ENCODE measurements at places on chromosomes 3 and 15. TPM values are rescaled to one million over a fixed set of nuclear protein-coding genes. Genes with fewer than 3 reads are reported as not detected.

DNA sequence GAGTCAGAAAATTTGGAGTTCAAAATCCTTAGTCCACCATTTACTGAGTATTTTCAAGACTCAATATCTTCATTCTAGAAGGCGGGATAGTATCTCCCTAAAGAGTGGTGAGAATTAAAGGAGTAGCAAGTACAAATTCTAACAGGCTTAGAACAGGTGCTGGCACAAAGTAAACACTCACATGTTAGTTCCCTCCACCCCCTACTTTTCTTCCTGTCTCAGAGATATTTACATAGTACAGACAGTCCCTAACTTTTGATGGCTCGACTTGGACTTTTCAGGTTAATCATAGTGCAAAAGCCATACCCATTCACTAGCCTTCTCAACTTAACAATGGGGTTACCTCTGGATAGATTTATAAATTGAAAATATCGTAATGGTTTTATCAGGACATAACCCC, 476.2 kb upstream of the RASGRP1 start:
- H3K27ac ChIP-seq, result no peak overlapping the region
- no peak overlapping the region for H3K4me3 ChIP-seq
- H3K27me3 ChIP-seq, result no peaks in the 10 kb centered on the region
- no peaks in the 10 kb centered on the region for H3K4me1 ChIP-seq
- H3K36me3 ChIP-seq, result no peaks in the 10 kb centered on the region
- no peak for DNase-seq

DNA sequence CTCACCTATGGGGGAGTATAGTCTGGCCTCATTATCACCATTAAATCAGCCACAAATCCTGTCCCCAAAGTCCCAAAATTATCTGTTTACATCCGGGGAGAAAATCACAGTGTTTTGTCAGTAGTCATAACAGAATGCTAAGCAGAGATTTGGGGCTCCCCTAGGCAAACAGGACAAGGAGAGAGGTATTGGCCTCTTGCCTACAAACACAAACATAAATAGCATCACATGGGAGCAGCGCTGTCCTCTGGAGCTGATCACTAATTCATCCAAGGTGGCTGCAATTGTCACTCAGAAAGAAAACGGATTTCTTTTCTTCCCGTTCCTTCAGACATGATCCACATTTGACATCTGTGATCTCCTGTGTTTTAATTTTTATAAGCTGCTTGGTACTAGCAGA, 1028.1 kb downstream of the NTRK3 start:
- no peaks in the 10 kb centered on the region for H3K4me1 ChIP-seq
- no peak for DNase-seq
- no peak overlapping the region for H3K4me3 ChIP-seq
- H3K27me3 ChIP-seq, result no peaks in the 10 kb centered on the region

- H3K27ac ChIP-seq, result no peak within 1 kb of the TSS
- H3K36me3 ChIP-seq, result no peaks in the 10 kb centered on the region
- no peaks in the 10 kb centered on the region for H3K4me1 ChIP-seq
- no peak within 1 kb of the TSS for H3K4me3 ChIP-seq
- H3K27me3 ChIP-seq, result no peaks in the 10 kb centered on the region
- peak; percentile 34 for DNase-seq
These were observed at the start of gene CAMP for GRCh38 chr3:48222616-48223513. Gene CAMP (plus strand): TSS chr3:48223495. CDS start chr3:48223512, 17 bp downstream.

DNA sequence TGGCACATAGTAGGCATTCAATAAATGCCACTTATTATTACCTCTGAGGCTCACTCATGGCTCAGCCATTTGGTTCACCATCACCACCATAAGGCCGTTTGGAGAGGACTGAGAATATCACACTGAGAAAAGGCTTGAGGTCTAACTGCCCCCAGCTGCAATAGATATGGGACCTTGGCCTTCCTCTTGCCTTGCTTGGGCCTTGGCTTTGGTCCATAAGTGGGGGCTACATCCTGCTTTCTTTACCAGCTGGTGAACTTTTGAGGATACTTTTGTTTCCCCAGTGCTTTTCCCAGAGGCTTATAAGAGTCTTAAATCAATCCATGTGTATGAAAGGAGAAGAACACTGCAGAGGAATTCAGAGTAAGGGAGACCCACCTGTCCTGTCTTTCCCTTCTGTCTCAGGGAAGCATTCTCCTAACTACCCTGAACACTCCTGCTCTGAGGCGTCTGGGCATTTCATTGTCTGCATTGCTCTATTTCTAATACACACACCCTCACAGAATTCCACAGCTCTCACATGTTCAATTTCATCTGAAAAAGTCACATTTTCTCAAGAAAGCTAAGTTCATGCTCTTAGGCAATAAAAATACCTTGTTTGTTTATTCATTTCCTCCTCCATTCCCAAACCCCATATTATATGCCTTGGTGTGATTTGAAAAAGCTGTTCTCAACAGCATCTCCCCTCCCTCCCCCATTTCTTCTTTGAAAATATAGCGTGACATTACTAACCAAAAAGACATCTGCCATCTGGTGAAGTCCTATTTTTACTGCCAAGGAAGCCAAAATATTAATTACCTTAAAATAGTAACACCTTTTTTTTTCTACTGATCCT, 22.5 kb upstream of the KCNMB2 start:
- H3K27me3 ChIP-seq, result no peaks in the 10 kb centered on the region
- no peak overlapping the region for H3K4me3 ChIP-seq
- no peak overlapping the region for H3K27ac ChIP-seq
- no peak for DNase-seq
- H3K36me3 ChIP-seq, result no peaks in the 10 kb centered on the region

- H3K4me3 ChIP-seq, result no peak overlapping the region
- H3K4me1 ChIP-seq, result no peaks in the 10 kb centered on the region
- H3K27me3 ChIP-seq, result no peaks in the 10 kb centered on the region
- no peak for DNase-seq
- no peaks in the 10 kb centered on the region for H3K36me3 ChIP-seq
- no peak overlapping the region for H3K27ac ChIP-seq
These were observed 339.1 kb upstream of the RGMA start for GRCh38 chr15:93428150-93428549.

- no peaks in the 10 kb centered on the region for H3K36me3 ChIP-seq
- H3K4me3 ChIP-seq, result no peak overlapping the region
- H3K27ac ChIP-seq, result no peak overlapping the region
- peak; percentile 20 for DNase-seq
- no peaks in the 10 kb centered on the region for H3K27me3 ChIP-seq
- H3K4me1 ChIP-seq, result no peaks in the 10 kb centered on the region
These were observed 646.0 kb downstream of the TUSC7 start for GRCh38 chr3:117355566-117355965.

DNA sequence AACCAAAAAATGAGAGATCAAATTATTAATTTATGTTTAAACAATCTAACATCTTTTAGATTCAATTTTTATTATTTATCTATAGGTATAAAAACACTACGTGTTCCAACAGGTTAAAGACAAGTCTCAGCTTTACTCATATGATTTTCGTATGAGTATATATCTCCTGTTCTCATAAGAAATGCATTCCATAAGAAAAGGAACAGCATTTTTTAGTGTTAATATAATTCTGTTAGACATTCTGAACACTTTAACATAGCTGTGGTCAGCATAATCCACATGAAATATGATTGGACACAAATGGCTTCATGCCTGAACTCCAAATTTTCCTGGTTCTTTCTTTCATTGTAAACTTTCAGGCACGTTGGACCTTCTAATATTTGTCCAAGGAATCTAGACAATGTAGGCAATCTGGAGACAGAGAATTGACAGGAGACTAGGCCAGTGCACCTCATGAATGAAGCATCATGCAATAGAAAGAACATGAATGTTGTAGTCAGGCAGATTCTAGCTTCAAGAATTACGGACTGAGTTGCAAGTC, 1122.0 kb upstream of the ALCAM start:
- H3K4me1 ChIP-seq, result no peaks in the 10 kb centered on the region
- H3K4me3 ChIP-seq, result no peak overlapping the region
- DNase-seq, result no peak
- no peak overlapping the region for H3K27ac ChIP-seq

DNA sequence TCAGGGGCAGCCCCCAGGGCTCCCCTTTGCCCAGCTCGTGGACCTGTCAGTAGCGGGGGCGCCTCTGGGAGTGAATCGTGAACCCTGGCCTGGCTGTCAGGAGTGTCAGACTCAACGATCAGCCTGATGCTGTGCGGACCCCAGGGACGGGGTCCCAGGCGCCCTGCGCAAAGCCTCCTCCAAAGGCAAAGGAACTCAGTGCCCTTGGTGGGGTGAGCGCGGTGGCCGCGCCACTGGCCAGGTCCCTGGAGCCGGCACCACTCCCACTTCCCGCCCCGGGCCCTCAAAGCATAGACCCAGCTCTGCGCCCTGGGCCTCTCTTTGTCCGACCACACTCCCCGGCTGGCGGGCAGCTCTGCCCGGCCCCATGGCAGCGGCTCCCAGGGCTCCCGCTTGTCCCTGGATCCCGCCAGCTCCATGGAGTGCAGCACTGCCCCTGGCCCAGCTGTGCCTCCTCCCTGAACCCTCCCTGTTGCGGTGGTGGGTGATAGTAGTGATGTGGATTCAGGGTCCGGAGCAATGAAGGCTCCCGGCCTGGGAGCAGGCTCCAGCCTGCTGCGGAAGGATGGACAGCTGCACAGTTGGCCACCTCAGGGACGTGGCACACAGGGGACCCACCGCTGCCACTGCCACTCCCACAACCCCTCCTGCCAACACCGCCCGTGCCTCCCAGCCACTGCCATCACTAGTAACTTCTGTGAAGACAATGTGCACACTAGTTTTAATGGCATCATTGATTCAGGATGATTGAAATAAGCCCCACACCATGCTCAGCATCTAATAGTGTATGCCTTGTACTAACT, 263.8 kb downstream of the ZBBX start:
- no peak for DNase-seq
- H3K36me3 ChIP-seq, result no peaks in the 10 kb centered on the region
- H3K4me1 ChIP-seq, result no peaks in the 10 kb centered on the region
- H3K4me3 ChIP-seq, result no peak overlapping the region
- H3K27ac ChIP-seq, result no peak overlapping the region

GRCh38 chr3:102025606-102026270, 176.4 kb downstream of the NFKBIZ start:
- H3K4me1 ChIP-seq, result no peaks in the 10 kb centered on the region
- H3K36me3 ChIP-seq, result no peaks in the 10 kb centered on the region
- H3K27me3 ChIP-seq, result no peaks in the 10 kb centered on the region
- no peak overlapping the region for H3K4me3 ChIP-seq

DNA sequence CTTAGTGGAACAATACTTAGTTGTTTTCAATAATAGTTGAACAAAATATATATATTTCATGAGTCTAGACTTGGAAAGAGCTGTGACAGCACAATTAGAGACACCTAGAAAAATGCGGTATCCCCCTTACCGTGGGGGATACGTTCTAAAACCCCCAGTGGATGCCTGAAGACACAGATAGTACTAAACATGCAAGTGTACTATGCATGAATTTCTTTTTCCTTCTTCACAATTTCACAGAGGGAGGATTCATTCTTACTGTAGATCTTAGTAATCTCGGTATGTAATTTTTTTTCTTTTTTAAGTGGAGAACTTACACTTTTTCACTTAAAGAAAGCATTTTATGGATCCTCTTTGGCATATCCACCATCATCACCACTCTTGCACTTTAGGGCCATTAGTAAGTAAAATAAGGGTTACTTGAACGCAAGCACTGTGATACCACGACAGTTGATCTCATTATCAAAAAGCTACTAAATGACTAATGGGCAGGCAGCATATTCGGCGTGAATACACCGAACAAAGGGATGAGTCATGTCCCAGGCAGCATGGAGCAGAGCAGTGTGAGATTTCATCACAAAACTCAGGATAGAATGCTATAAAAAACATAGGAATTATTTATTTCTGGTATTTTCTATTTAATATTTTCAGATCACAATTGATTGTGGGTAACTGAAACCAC, 72.3 kb upstream of the ZNF280D start:
- H3K4me3 ChIP-seq, result no peak overlapping the region
- no peaks in the 10 kb centered on the region for H3K4me1 ChIP-seq
- no peak for DNase-seq
- H3K36me3 ChIP-seq, result no peaks in the 10 kb centered on the region
- no peak overlapping the region for H3K27ac ChIP-seq

GRCh38 chr15:39202641-39203040, 378.2 kb upstream of the THBS1 start:
- H3K27ac ChIP-seq, result no peak overlapping the region
- no peak overlapping the region for H3K4me3 ChIP-seq
- no peak for DNase-seq
- H3K27me3 ChIP-seq, result no peaks in the 10 kb centered on the region

- peaks cover 7% of the 10 kb centered on the region for H3K36me3 ChIP-seq
- H3K27ac ChIP-seq, result no peak overlapping the region
- H3K4me1 ChIP-seq, result peaks cover 6% of the 10 kb centered on the region
- no peaks in the 10 kb centered on the region for H3K27me3 ChIP-seq
- no peak overlapping the region for H3K4me3 ChIP-seq
These were observed 8.2 kb downstream of the PLCD1 start for GRCh38 chr3:38021196-38021595.

AGBL1 gene
- total RNA-seq, result 0.10 TPM

CIDEC gene
- total RNA-seq, result 4.5 TPM

LNP1 gene
- total RNA-seq, result 0.74 TPM

CCDC80 gene
- 7.1 TPM for total RNA-seq

SI gene
- total RNA-seq, result 42.4 TPM

SLC51B gene
- 73.1 TPM for total RNA-seq

ZNF620 gene
- 4.6 TPM for total RNA-seq

EPHA3 gene
- 2.4 TPM for total RNA-seq

GOLGA6A gene
- not detected for total RNA-seq

CD96 gene
- 2.8 TPM for total RNA-seq

All from colonic mucosa (tissue), 4 donors.